ENCODE measurements at places on chromosomes 16 and 17. TPM values are rescaled to one million over a fixed set of nuclear protein-coding genes. Genes with fewer than 3 reads are reported as not detected.

Gene CLEC3A
- total RNA-seq = not detected

Gene C16orf74
- total RNA-seq = 17.1 TPM

Gene AOC3
- total RNA-seq = 1.1 TPM

Gene DNAI2
- not detected for total RNA-seq

Gene HSD17B2
- 0.16 TPM for total RNA-seq

Gene ST6GALNAC2
- 0.32 TPM for total RNA-seq

Gene CREBBP
- 16.0 TPM for total RNA-seq

Gene CCL4
- not detected for total RNA-seq

Gene MPV17L
- total RNA-seq = 4.9 TPM

Gene EFCAB5
- 0.74 TPM for total RNA-seq

Gene CEMP1
- total RNA-seq = not detected

Gene ARHGAP44
- 2.9 TPM for total RNA-seq

Gene IL17C
- not detected for total RNA-seq

Gene CACNG5
- not detected for total RNA-seq

Gene LRRC75A
- total RNA-seq = 1.2 TPM

Gene NPIPA3
- total RNA-seq = 0.91 TPM

Gene PIMREG
- 47.7 TPM for total RNA-seq

Gene C17orf107
- 0.30 TPM for total RNA-seq

Gene BAHCC1
- 9.8 TPM for total RNA-seq

Gene GPRC5B
- total RNA-seq = 24.6 TPM

Gene WFDC1
- total RNA-seq = not detected

Data from A549 treated with RU486 at 1 μM for 4 hours (cell line).